Hematopoietic multipotent progenitor cell (in vitro differentiated cells): ENCODE measurements at places on chromosomes 4 and X. TPM values are rescaled to one million over a fixed set of nuclear protein-coding genes. Genes with fewer than 3 reads are reported as not detected.

MAGEC2 gene
- total RNA-seq = not detected

MEPE gene
- total RNA-seq = not detected

CDX4 gene
- total RNA-seq = not detected

RPS6KA3 gene
- total RNA-seq = 41.5 TPM

GSX2 gene
- total RNA-seq = not detected

QRFPR gene
- not detected for total RNA-seq

FHDC1 gene
- total RNA-seq = under 0.01 TPM

OPHN1 gene
- 2.4 TPM for total RNA-seq

BRS3 gene
- not detected for total RNA-seq

TMEM31 gene
- total RNA-seq = not detected

AFM gene
- not detected for total RNA-seq

SMR3B gene
- total RNA-seq = not detected

GPR119 gene
- total RNA-seq = not detected

BGN gene
- not detected for total RNA-seq
